Activated CD4-positive, CD25-positive, alpha-beta regulatory T cell treated with anti-CD3 and anti-CD28 coated beads, Interleukin-2, amount 50 U/mL, for 72 hours (primary cell): ENCODE measurements at places on chromosomes 2 and 18.

- DNase-seq = no peak
These were observed 4.4 kb downstream of the XRCC5 start for GRCh38 chr2:216113572-216113971.

DNA sequence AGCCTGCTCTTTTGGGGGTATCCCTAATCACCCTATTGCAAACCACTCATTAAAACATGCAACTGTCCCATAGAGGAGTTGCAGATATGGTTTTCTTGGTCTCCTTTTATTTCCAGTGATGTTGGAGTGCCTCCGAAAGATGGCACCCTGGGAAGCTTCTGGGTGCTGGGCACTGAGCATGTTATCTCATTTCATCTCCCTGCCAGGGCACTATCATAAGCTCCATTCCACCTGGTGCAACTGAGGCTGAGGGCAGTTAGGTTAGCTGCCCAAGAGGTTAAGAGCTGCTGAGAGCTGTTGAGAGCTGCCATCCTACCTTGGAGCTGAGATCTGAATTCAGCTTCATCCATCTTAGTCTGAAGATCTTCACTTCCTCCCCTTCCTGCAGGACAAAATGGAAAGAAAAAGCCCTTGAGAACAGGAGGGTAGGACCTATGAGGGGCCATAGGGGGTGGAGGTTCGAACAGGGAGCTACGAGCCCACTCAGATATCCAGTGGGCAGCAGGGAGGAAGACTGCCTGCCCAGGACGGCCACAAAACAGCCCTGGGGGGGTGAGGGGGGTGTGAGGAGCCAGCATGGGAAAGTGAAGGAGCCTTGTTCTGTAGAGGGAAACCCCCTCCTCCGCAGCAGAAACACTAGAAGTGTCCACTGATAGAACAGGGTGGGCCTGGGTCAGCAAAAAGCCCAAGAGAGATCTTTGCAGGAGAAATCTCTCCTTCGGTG is 202.5 kb downstream of the ZFP36L2 start:
- no peak for DNase-seq

- DNase-seq = no peak
These were observed 80.8 kb downstream of the COLEC12 start for GRCh38 chr18:419541-420175.

DNA sequence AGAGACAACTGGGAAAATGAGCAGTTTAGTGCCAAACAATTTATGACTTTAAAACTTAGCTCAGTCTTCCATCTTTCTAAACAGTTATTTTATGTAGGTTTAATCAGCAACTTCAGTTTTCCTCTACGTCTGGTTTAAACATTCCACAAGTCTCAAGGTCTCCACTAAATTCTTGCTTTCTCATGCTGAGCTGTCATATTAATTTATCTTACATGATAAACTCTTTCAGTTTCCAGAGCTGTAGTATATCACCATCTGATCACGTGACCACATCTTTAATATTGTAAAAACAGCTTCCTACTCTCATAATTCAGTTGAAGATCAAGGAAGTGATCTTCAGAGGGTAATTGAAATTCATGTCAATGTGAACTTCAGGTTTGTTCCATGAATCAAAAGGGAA is 158.6 kb downstream of the ZNF804A start:
- DNase-seq = no peak

DNA sequence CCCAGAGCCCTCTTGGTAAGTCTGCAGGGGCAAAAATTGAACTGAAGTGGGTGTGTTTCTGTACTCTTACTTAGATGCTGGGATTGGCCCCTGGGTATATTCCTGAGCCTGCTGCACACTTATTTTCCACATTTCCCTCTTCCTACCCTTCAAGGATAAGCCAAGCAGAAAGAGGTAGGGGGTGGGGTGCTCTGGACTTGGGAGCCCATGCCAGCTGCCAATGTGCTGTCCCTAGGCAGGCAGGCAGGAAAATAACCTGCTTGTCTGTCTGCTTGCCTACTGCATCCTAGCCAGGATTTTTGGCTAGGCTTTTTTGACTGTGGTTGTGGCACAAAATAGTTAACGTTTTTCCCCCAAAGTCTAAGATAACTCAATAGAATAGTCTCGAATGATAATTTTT is 234.3 kb downstream of the ALK start:
- DNase-seq = no peak

GRCh38 chr18:31508781-31509180 is 10.8 kb downstream of the DSG2 start:
- no peak for DNase-seq

DNA sequence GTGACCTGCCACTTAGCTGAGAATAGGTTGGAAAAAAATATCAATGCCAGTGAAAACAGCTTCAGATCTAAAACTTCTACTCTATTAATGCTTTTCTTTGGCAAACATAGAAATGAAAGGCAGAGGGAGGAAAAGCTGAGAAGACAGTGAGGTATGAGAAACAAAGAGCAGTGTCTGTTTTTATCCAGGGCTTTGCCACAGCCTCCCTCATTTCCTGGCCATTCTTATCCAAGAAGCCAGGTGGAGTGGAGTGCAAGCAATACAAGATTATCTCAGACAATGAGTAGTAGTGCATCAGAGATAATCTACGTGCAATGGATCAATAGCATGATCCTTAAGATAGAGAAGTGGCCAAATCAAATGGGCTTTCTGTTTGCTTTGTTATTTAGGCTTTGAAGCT is 808.7 kb upstream of the PIK3C3 start:
- DNase-seq = no peak

- no peak for DNase-seq
These were observed 353.8 kb upstream of the SALL3 start for GRCh38 chr18:78625847-78626246.

- no peak for DNase-seq
These were observed 89.6 kb downstream of the ZNF385B start for GRCh38 chr2:179771791-179772190.

DNA sequence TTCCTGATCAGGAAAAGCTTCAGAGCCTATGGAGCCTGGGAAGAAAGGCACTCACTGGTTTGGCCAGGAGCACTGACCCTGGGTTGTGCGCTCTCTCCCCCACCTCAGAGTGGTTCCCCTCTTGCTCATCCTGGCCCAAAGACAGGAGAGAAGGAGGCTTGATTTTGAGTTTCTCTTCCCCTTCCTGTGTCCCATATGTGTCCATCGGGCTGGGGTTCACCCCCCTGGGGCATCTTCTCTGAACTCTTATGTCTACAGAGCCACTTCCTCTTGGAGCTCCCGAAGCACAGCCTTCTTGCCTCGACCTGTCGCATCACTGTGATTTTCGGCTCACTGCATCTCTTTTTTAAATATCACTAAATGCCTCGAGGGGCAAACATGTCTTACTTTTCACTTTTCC is 692.3 kb downstream of the RNF144A start:
- no peak for DNase-seq

GRCh38 chr2:84152462-84152861 is 306.6 kb downstream of the SUCLG1 start:
- no peak for DNase-seq
